ENCODE measurements at places on chromosomes 13 and 19.

- DNase-seq, result no peak
Measured at GRCh38 chr13:110479648-110480047, 81.9 kb downstream of the RAB20 start.

GRCh38 chr19:14487370-14488125, 8.4 kb downstream of the GIPC1 start:
- no peak for DNase-seq

DNA sequence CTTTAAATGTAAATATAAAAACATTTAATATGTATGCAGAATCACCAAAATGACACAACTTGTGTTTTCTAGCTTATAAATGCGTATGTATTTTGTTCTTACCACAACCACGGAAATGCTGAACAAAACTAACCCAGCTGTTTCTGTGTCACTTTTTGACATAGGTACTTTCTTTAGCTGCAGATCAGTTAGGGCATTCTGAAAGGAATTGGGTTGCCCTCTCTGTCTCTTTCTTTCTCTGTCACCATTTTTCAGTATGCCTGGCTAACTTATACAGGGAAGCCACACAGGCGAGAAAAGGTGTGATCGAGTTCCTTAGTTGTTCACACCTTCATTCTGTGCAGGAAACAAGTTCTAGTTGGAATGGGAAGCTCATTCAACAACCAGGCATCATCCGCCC, 72.6 kb upstream of the ARGLU1 start:
- no peak for DNase-seq

- no peak for DNase-seq
Measured at GRCh38 chr19:42452590-42452989, 9.8 kb upstream of the CXCL17 start.

GRCh38 chr19:2462635-2463421, 6.1 kb upstream of the LMNB2 start:
- peak; percentile 95 for DNase-seq

GRCh38 chr19:16351133-16351809, 26.6 kb downstream of the KLF2 start:
- no peak for DNase-seq

Measured in cerebellar cortex (tissue), 1 donor.